Urothelium cell line (cell line): ENCODE measurements at places on chromosomes 5 and 9.

GRCh38 chr5:107372723-107373450 lies 297.9 kb downstream of the EFNA5 start:
- no peak for DNase-seq

GRCh38 chr5:23303435-23303834 lies 204.0 kb upstream of the PRDM9 start:
- DNase-seq: no peak

GRCh38 chr5:108660291-108660690 lies 87.4 kb upstream of the FER start:
- DNase-seq: no peak

- no peak for DNase-seq
These were observed 22.1 kb downstream of the MRPL36 start for GRCh38 chr5:1777281-1778137.

GRCh38 chr9:113373256-113373655 lies 3.5 kb downstream of the HDHD3 start:
- no peak for DNase-seq

DNA sequence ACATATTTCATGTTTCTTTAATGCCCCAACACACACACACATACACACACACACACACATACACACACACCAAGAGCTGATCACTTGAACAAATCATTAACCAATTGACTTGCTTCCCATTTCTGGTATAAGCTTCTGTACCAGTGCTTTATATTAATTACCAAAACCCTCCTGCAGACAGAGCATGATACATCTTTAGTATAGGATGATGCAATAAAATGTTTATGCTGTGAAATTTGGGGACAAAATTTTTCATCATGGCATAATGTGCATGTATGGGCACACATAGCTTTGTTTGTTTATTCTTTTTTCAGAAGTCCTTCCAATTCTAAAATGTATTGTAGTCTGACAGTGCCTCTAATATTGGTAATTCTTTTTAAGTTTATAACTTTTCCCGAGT lies 34.5 kb downstream of the SLC1A3 start:
- no peak for DNase-seq

GRCh38 chr5:172106511-172107356 lies 81.3 kb downstream of the STK10 start:
- peak; percentile 74 for DNase-seq

GRCh38 chr5:6822556-6823343 lies 109.5 kb downstream of the TENT4A start:
- DNase-seq: peak; percentile 39

- DNase-seq: no peak
These were observed 40.2 kb downstream of the LRSAM1 start for GRCh38 chr9:127491516-127491915.

- DNase-seq: no peak
These were observed 11.5 kb upstream of the CARD19 start for GRCh38 chr9:93084471-93084881.

DNA sequence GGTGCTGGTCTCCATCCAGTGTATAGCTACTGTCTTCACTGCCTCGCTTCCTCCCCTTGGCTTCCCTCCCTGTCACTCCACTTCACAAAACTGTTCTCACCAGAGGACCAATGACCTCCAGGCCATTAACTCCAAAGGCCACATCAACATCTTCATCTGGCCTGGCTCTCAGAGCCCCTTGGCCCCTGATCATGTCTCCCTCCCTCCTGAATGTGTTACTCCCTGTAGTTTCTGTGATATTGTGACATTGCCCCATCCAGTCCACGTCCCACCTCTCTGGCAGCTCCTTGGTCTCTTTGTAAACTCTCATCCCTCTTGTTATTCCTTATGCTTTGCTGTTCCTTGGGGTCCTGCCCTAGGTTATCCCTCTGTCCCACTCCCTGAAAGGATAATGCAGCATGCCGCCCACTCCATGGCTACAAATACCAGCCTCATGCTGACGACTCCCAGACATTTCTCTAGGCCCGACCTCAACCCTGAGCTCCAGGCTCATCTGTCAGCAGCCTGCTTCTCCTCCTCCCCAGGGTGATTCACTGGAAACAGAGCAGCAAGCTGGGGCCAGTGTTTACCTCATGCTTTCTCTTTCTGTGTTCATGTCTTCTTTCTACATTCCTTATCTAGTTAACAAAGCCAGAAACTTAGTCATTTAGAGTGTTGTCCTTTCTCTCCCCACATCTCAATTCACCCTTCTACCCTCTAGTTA lies 312.2 kb downstream of the SPOCK1 start:
- DNase-seq: no peak

DNA sequence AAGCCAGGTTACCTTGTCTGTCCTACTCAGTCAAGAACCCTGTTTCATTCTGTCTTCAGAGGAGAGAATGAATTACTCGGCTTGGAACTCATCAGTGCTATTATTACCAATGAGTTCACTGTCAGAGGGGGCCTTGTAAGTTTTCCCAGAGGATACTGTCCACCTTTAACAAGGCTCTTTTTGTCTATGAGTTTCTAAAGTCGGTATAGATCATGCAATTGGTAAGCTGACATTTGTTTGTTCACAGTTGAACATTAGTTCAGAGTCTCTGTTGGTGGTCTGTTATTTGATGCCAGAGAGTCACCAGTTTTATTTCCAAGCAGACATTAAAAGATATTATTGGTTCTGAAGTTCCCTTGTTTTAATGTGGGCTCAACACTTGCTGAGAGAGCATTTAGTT lies 58.1 kb upstream of the DHFR start:
- no peak for DNase-seq

- no peak for DNase-seq
These were observed 30.8 kb downstream of the ARHGAP26 start for GRCh38 chr5:142800776-142801494.

- DNase-seq: no peak
These were observed 66.4 kb downstream of the DAPK1 start for GRCh38 chr9:87564111-87564510.

DNA sequence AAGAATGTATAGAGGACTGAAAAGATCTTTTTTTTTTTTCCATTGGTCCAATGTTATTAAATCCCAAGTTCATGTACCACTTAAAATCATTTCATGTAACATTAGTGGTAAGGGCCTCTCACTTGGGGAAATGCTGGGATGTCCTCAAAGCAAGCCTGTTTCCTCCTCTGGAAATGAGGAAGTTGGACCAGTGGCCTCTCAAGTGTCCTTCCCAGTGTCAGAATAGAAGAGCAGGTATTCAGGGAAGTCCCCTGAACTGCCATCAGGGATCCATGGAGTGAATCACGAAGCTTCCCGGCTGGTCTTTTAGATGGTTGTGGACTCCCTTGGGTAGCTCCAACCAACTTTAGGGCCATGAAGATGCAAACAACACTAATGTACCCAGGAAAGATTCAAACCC lies 55.2 kb upstream of the AFAP1L1 start:
- DNase-seq: no peak

DNA sequence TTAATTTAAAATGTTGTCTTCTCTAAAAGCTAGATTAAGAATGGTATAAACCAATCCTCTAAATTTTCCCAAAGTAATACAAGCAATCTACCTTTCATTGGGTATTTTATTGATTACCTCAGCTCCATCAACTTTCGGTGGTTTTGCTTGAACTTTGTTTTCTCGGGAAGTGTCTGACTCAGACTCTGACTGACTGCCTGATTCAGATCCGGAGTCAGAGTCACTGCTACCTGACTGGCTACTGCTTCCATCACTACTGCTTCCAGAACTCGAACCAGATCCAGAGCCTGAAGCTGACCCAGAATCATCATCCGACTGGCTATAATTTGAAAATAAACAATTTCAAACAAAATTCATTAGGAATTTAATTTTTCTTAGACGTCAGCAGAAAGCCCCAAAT lies 24.0 kb downstream of the CHD1 start:
- DNase-seq: peak; percentile 4

DNA sequence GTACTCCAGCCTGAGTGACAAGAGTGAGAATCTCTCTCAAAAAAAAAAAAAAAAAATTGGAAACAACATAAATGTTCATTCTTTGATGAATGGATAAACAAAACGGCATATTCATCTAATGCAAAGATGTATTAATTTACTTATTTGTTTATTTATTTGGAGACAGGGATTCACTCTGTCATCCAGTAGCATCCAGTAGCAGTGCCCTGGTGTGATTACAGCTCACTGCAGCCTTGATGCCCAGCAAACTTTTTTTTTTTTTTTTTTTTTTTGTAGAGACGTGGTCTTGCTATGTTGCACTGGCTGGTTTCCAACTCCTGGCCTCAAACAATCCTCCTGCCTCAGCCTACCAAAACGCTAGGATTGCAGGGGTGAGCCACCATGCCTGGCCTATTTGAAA lies 24.4 kb downstream of the OR2V2 start:
- DNase-seq: no peak

- DNase-seq: no peak
These were observed 116.7 kb upstream of the KLF4 start for GRCh38 chr9:107606149-107606790.

DNA sequence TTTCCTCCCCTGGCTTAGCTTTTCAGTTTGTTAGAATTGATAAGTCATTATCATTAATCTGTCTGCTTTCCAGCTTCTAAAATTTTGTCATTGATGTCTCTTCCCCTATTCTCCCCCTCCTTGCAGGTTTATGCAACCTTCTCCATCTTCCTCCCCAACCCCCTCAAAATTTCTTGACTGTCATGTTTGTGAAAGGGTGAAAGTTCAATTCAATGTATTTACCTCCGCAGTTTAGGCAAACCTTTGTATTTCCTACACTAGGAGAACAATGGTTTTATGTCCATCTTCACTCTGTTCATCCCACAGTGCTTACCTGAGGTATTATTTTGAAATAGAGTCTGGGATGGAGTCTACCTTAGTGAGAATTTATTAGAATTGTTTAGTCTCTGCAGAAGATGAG lies 117.9 kb downstream of the ALDH1A1 start:
- no peak for DNase-seq

DNA sequence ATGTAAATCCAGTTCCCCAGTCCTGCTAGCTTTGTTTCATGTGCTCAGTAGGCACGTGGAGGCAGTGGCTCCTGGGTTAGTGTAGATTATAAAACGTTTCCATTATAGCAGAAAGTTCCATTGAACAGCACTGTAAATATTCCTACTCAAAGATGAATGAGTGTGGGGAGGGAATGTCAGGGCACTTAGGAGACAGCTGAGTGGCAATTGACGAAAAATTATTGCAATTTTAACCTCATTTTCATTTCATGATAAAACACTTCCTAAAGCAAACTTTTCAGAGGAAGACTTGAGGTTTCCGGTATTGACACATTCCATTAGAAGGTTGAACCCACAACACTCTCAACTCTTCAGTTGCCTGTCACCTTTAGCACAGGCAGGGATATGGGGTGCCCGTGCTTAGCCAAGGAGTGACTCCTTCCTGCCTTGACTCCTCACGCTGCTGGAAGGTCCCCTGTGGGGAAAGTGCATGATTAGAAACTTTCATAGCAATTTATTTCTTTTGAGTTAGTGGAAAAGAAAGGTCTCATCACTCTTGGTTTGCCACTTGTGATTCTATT lies 41.2 kb downstream of the SLC46A2 start:
- DNase-seq: no peak

- DNase-seq: no peak
These were observed 1.5 kb upstream of the IL17B start for GRCh38 chr5:149380466-149381121.

GRCh38 chr5:134833340-134834032 lies 12.3 kb upstream of the C5orf24 start:
- DNase-seq: no peak

GRCh38 chr9:14937216-14937615 lies 27.0 kb upstream of the FREM1 start:
- DNase-seq: no peak

GRCh38 chr9:70746760-70747159 lies 332.3 kb upstream of the KLF9 start:
- no peak for DNase-seq

DNA sequence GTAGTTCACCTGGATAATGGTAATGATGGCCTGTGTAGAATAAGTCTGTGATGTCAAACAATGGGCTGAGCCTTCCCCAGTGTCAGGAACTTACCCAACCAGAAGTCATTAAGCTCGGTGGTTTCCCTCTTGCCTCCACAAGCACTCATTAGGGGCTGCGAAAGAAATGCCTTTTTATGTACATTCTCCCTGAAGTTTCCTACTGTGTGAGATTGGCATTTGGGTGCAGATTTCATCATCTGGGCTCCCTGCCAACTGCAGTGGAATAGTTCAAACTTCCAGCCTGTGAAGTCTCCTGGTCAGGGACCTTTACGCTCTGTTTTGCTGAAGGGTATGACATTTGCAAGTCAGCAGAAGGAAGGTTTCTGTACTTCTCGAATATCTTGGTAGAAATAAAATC lies 41.6 kb upstream of the TMEM215 start:
- peak; percentile 60 for DNase-seq

GRCh38 chr5:94849324-94849723 lies 230.9 kb downstream of the SLF1 start:
- no peak for DNase-seq
